ENCODE measurements at places on chromosomes 6 and 20.

DNA sequence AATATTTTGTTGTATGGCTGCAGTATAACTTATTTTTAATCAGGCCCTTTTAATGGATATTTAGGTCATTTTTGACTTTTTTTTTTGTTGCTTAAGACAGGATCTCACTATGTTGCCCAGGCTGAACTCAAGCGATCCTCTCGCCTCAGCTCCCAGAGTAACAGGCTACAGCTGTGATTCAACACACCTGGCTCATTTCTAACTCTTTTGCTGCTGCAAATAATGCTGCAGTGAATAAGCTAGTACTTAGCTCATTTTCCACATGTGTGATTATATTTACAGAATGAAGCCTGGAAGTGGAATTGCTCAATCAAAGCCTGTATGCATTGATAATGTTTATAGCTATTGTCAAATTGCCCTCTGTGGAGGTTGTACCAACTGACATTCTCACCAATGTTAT, 1.1 kb downstream of the GTSF1L start:
- DNase-seq: no peak

- no peak for DNase-seq
Observed at GRCh38 chr20:17571153-17571527, 1.3 kb downstream of the DSTN start.

DNA sequence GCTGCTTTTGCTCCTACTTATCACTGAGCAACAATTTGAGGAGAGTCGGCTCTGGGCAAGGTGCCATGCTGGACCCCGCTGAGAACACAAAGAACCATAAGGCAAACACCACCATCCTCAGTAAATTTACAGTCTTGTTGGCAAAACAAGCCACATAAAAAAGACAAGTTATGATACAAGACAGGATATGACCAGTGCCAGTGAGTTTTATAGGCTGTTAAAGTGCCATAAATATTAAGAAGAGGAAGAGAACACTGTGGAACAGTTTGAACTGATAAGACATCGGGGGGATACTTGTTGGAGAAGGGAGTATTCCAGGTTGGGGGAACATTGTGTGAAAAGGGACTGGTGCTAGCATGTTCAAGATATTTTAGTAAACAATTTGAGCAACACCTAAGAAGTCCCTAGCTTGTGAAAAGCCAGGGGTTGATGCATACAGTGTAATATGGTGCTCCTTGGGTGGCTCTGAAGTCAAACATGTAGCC, 25.3 kb upstream of the RIPOR2 start:
- DNase-seq: no peak

DNA sequence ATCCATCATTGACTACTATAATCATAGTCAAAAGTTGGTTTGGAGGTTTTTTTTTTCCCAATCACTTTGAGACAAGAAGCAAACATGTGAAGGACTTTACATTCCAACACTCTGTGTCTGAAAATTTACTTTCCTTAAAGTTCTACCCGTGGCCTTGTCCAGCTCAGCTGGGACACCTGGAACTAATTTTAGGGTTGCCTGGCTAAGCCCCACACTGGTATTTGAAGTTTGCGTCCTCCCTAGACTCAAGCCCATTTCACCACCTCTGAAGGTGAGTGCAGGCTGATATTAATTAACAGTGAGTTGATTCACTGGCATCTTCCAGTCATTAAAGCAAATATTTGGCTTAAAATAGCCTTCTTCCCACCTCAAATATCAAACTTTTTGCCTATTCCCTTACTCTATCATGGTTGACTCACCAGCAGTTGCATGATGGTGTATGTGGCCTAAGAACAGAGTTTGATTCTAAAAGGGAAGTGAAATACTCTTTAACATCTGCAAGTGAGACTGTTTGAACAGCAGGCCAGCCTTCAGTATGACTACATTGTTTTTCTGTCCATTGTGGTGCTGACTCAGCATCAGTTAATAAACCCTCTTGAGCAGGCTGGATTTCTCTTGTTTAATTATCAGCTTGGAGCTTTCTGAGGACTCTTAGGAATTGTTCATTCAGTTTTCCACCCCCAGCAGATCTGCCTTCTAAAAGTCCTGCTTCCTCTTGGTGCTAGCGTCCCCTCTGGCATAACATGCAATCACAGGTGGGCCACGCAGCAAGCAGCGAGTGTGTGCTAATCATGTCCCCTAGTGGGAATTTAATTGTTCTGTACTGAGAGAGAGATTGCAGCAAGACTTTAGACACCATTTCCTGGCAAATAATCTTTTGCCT, 1.8 kb upstream of the PRDM1 start:
- no peak for DNase-seq

GRCh38 chr20:39654171-39654570, 692.0 kb downstream of the DHX35 start:
- DNase-seq: no peak

- no peak for DNase-seq
Observed at GRCh38 chr20:58402305-58402704, 13.3 kb downstream of the VAPB start.

DNA sequence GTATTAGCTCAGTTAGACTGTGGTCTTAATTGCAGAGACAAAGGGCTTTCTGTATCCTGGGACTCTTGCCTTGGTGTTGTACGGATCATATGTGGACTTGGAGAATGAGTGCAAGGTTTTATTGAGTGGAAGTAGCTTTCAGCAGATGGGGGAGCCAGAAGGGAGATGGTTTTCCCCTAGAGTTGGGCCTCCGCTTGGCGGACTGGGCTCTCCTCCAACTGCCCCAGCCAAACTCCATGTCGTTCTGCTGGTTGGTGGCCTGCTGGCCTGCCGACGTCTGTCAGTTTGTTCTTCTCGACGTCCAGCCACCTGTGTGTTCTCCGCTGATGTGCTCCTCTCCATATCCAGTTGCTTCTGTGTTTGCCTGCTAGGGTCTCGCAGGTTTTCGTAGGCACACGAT, 189.5 kb upstream of the FLRT3 start:
- DNase-seq: no peak

DNA sequence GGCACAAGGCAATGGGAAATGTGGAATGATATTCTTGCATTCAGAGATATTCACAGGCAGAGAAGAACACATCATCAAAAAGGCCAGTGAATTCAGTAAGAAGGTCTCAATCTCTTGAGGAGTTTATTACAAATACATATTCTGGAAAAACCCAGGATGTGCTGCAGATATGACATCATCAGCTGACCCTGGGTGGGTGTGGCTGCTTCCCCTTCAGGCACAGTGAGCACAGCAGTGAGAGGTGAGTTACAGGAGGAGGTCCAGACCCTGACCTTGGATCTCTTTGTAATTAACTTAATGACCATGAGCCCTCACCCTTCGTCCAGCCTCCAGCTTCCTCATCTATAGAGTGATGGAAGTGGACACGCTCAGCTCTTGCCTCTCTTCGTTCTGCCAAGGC, 147.5 kb upstream of the SYNDIG1 start:
- no peak for DNase-seq

DNA sequence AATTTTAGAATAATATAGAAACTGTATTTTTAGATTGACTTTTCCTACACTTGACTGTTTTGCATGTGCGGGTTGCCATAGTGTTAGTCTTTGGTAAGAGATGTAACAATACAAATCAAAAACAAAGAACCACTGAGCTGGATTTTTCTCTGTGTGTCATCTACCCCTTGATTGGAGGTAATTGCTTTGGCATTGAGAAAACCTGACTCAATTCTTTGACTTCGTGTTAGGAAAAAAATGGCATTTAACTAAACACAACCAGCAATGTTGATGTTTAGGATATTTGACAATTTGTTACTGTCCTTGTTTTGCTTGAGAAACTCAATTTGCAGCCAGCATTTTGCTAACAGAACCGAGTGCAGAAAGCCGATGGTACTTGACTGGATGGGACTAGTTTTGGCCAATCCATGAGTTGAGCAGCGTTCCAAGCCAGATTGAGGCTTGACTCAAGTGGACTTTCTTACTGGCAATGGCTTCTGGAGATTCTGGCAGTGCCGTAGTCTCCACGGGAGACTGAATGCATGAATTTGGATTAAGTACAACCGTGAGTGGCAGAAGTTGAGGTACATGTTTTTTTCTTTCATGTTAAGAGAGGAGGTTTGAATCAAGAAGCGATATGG, 17.1 kb downstream of the TPBG start:
- no peak for DNase-seq

DNA sequence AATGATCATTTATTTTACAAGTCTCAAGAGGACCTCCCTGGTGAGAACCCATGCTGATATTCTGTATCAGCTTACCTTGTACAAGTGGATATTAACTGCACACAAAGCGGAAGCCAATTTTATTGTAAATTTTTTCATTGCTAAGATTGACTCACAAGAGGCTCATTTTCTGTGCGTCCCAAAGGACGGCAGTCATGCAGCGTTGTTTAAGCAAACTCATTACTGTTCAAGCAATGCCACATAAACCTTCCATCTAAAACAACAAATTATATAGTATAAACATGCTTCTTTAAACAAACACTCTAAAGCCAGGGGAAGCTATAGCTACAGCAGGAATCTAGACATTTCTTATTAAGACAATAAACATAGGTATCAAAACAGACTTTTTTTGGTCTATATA, 575.3 kb downstream of the FRK start:
- no peak for DNase-seq
